KG1 (cell line): ENCODE measurements at places on chromosomes 6 and 20.
A peak's percentile ranks its signal among the peaks of the same experiment; 100 is the strongest.

DNA sequence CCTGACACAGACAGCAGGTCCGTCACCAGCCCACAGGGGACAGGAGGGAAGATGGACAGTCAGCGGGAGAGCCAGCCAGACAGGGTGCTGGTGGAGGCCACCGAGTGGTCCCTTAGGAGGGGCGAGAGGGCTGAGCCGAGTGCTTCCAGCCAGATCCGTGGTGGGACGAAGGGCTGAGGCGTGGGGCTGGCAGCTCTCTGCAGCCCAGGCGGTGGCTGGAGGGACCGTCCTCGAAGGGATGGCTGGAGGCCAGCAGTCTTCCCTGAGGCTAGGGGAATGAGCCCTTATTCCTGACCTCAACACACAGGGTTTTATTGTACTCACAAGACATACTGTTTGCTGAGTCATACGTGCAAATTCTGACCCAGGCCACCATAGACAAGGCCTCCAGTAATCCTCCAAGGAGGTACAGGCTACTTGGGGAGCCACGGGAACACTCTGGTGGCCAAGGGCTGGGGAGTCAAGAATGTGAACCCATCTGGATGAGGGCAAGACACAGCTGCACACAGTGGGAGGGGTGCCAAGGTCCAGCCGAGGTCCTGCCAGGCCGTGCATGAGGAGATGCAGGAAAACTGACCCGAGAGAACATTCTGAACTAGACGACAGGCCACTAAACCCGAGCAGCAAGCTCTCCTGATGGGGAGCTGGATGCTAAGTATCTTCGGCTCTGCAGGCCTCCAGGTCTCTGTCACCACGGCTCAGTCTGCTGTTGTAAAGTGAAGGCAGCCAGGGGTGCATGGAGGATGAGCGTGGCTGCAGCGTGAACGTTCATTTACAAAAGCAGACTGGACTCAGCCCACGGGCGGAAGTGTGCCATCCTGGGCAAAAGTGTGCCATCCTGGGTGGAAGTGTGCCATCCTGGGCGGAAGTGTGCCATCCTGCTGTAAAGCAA is 242.5 kb downstream of the TTLL2 start:
- DNase-seq, result no peak

GRCh38 chr6:43334466-43335095 is 26.0 kb upstream of the CRIP3 start:
- DNase-seq, result no peak

GRCh38 chr6:42979523-42980177 is 669 bp upstream of the PEX6 start:
- no peak for DNase-seq

GRCh38 chr20:62597416-62598115 is 44.7 kb upstream of the SLCO4A1 start:
- DNase-seq, result no peak

DNA sequence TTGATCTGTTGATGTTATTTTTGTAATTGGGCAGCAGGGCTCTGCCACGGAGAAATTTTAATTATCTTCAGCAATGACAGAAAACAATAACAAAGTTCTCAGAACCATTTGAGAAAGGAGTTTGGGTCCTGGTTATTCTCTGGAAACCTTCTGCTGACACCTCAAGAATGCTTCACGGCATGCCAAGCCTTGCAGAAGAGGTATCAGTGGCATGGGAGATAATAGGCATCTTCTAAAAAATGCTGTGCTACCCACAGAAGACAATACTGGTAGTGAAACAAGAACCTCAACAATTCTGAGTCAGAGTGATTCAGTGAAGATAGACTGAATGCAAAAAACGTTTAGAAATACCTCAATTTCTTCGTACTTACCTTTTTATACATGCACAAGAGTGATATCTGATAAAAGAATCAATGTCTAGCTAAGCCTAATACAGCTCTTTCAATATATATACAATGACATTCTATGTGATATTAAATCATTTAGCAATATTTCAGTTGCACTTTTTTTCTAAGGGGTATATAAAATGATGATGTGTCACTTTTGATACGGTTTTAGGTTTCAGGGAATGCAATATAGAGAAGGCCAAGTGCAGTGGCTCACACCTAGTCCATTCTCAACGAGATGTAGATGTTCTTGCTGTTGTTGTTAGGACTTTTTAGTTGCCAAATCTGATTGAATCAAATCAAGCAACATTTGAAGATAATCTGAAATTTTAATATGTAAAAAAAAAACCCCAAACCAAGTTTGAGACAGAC is 110.4 kb upstream of the COL21A1 start:
- no peak for DNase-seq

DNA sequence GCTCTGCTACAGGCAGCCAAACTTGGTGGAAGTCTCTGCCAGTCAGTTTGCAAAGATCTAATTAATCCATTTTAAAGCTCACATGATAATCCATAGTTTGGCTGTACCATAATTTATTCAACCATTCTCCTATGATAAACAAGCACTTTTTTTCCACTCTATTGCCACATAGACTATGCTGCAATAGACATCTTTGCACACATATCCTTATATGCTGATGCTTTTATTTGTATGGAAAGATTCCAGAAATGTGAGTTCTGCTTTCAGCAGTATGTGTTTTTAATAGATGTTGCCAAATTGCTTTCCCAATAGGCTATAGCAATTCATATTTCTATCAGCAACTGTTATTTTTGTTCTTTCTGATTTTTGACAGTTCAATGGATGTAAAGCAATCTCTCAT is 628.0 kb downstream of the KIF16B start:
- no peak for DNase-seq

DNA sequence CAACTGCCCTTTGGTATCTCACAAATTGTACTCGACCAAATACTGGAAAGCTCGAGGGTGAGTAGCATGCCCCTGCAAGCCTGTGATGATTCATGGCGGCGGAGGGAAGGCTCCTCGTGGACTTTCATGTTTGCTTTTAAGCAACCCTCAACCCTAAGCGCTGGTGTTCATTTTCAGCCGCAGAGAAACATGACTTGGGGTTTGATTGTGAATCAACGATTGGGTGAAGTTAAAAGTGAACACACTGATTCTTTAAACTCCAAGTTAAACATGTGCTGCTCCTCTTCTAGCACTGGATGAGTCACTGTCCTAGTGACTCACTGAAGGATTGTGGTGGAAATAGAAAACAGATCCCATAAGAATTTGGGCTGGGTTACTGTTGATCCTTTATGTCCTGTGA is 8.3 kb downstream of the CD109 start:
- DNase-seq, result no peak

- no peak for DNase-seq
Observed at GRCh38 chr6:6545616-6546317, 42.8 kb upstream of the LY86 start.

- no peak for DNase-seq
Observed at GRCh38 chr6:152697634-152698033, at the start of gene MYCT1. MYCT1 (plus strand) TSS chr6:152697897; CDS start chr6:152697903, 6 bp downstream.

GRCh38 chr20:38242848-38243708 is 17.5 kb downstream of the KIAA1755 start:
- DNase-seq, result peak; percentile 19

DNA sequence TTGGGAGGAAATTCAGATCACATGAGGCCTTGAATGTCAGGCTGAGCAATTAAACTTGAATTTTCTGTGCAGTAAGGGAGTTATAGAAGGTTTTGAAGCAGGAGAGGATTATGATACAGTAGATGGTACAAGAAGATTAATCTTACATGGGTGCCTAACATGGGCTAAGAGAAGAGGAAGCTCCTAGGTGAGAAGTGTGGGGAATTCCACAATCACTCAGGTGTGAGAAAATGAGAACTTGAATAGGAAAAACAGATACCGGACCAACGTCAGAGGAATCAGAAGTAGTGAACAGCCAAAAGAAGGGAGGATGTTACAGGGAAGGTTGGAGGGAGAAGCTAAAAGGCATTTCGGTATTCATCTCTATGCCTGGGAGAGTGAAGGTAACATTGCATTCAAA is 250.7 kb upstream of the SLC35B3 start:
- DNase-seq, result no peak

DNA sequence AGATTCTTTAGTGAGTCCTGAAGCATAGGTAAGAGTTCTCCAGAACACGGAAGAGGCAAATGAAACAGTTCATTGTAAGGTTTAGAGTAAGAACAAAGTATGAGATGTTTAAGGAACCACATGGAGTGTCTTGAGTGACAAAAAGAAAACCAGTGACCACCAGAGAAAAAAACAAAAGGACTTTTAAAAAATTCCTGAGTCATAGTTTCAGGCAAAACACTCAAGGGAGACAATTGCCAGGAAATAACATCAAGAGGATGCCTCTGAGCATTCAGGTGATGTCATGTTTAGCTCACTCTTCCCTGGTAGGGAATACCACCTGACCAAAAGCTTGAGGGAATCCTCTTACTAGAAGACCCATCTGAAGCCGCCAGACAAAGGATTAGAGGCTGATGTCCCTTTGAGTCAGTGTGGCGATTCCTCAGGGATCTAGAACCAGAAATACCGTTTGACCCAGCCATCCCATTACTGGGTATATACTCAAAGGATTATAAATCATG is 110.3 kb downstream of the COL19A1 start:
- no peak for DNase-seq

DNA sequence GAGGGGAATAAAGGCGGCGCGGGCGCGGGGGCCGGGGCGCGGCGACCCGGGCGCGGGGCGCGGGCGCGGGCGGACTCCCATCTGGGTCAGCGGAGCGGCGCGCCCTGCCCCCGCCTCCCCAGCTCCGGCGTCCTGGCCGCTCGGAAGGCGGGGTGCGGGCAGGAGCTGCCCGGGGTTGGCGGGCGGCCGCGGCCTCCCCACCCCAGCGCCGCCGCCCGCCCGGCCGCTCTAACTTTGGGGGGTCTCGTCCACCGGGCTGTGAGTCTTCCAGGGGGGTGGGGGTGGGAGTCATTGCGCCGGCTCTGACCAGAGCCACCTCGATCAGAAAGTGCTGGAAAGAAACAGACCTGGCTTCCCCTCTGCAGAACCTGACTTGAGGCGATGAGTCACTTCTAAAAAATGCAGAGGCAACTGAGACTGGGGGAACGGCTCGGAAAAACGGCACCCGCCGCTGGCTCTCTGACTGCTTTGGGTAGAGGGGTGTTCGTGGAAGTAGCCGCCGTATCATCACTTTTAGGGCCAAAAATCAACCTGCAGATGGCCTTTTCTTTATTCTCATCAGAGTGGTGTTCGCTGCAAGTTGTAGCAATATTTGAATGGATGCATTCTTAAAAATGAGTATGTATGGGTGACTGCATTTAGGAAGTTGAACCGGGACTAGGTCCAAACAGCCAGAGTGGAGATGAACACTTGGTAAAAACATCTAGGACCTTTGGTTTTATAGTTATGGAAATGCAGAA is 667 bp downstream of the CAP2 start:
- DNase-seq, result no peak

DNA sequence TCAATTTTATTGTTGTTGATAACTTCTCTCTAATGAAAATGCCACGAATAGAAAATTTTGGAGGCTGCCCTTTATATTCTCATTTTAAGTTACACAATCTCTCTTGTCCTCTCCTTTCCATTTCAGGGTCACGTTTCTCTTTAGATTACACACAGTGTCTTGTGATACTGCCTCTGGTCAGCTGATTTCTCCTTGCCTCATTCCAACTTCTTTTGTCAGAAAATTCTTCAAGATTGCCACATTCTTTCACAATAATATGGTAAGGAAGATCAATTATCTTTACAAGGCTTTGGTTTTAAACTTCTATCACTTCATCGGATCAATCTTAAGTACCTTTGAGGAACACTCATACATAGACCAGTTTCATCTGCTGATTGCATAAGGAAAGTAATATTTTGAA is 370.3 kb downstream of the RFPL4B start:
- no peak for DNase-seq

DNA sequence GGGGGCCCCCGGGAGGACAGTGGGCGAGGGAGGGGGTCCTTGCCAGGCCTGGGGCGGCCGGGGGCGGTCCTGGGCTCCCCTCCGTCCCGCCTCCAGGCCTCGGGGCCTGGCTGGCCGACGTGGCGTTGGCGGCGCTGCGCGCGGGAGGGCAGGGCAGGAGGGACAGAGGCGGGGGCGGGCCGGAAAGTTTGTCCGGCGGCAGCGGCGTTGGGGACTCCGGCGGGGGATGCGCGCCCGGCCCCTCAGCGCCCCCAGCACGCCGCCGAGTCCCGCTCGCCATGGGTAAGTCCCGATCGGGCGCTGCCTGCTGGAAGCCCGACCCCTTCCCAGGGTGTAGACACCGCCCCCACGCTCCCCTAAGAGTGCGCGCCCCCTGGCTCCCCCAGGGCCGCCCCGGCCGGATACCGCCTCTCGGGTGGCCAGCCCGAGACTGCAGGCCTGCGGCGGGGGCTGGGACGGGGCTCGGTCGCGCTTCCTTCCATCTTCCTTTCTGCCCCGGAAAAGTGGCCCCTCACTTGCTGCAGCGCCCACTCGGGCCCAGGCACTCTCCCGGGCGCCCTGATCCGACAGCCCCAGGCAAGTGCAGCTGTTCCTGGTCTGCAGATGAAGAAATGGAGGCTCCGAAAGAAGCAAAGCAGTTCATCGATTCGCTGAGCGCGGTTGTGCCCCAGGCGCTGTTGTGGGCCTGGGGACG is at the start of gene SLC2A10:
Gene SLC2A10, plus strand, starts transcription at position 191 of the 694 bp plus-strand sequence. Its CDS starts 88 bp downstream, at position 279.
- DNase-seq, result no peak

DNA sequence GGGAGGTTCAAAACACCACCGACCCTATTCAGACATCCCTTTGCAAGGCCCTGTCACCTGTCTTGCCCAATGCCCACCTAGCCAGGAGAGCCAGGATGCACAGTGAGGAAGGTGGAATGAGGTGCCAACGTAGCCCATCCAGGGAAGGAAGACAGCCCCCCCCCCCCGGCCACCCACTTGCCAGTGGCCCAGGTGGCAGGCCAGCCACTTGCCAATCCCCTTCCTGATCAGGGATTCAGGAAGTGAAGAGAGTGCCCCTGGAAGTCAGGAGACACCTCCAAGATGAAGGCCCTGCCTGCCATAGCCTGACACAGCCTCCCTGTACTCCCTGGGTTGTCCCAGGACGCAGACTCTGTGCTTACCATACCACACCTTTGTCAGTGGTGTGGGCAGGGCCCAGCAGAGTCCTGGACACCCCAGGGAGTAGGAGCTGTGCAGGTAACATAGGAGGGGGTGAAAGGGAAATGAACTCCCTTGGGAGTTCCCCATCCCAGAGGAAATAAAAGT is 54.7 kb downstream of the MRPL14 start:
- DNase-seq, result no peak

GRCh38 chr20:64220891-64221527 is 34.5 kb upstream of the PCMTD2 start:
- no peak for DNase-seq

GRCh38 chr6:56595490-56596122 is 47.1 kb downstream of the DST start:
- DNase-seq, result peak; percentile 45

GRCh38 chr6:132131758-132132157 is 180.6 kb upstream of the CCN2 start:
- DNase-seq, result no peak
